NCI-H2081 (cell line): ENCODE measurements at places on chromosomes 1 and 21.

- no peak for DNase-seq
Measured at GRCh38 chr1:233085566-233085965, 135.2 kb downstream of the NTPCR start.

DNA sequence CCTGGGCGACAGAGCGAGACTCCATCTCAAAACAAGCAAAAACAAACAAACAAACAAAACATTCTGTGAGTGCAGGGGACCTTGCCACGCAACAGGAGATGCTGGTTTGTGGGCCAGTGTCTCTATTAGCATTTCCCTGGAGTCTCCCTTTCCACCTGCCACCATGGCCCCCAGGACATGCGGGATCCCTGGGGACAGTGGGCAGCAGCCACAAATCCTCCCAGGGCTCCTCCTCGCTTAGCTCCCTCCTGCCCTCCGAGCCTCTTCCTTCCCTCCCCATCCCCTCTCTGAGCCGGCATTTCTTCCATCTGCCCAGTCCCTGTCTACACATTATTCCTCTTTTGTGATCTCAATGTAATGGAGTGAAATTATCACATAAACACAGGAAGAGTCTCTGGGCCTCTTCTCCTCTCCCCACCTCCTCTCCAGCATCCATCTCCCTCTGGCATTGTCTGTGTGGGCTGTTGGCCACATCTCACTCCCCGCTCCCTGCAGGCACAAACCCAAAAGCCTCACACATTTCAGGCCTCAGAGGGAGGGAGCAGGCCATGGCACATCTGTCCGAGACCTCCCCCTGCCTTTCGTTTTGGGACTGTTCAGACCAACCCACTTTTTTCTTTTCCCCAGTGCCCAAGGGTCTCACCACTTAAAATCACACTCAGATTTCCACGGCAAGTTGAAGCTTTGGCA is 144.3 kb downstream of the MIS18A start:
- DNase-seq = no peak

GRCh38 chr1:150529017-150529416 is 13.5 kb downstream of the FALEC start:
- DNase-seq = peak; percentile 20

GRCh38 chr1:221723018-221723847 is 18.7 kb downstream of the DUSP10 start:
- DNase-seq = no peak

GRCh38 chr1:20936216-20936615 is 149.1 kb upstream of the HP1BP3 start:
- DNase-seq = no peak

GRCh38 chr1:168613038-168613451 is 36.6 kb downstream of the XCL1 start:
- DNase-seq = no peak

GRCh38 chr1:22410928-22411495 is 40.6 kb upstream of the ZBTB40 start:
- DNase-seq = no peak

GRCh38 chr1:60251426-60251825 is 177.9 kb upstream of the C1orf87 start:
- no peak for DNase-seq

DNA sequence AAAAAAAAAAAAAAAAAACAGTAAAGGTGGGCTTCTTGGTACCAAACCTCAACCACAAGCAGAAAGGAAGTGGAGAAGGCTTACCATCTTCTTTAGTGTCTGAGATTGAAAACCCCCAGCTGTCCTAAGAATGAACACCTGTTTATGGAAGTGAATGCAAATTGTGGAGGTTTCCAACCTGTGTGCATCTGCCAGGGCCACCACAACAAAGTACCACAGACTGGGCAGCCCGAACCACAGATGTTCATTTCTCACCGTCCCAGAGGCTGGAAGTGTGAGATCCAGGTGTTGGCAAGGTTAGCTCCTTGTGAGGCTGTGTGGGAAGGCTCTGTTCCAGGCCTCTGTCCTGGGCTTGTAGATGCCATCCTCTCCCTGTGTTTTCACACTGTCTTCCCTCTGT is 348.7 kb downstream of the SETD4 start:
- DNase-seq = no peak

- peak; percentile 64 for DNase-seq
Measured at GRCh38 chr1:46689356-46689755, 17.7 kb downstream of the TEX38 start.

GRCh38 chr1:210003501-210003900 is 65.5 kb downstream of the SYT14 start:
- no peak for DNase-seq

GRCh38 chr1:223755992-223756775 is 43.8 kb downstream of the CAPN2 start:
- DNase-seq = no peak

DNA sequence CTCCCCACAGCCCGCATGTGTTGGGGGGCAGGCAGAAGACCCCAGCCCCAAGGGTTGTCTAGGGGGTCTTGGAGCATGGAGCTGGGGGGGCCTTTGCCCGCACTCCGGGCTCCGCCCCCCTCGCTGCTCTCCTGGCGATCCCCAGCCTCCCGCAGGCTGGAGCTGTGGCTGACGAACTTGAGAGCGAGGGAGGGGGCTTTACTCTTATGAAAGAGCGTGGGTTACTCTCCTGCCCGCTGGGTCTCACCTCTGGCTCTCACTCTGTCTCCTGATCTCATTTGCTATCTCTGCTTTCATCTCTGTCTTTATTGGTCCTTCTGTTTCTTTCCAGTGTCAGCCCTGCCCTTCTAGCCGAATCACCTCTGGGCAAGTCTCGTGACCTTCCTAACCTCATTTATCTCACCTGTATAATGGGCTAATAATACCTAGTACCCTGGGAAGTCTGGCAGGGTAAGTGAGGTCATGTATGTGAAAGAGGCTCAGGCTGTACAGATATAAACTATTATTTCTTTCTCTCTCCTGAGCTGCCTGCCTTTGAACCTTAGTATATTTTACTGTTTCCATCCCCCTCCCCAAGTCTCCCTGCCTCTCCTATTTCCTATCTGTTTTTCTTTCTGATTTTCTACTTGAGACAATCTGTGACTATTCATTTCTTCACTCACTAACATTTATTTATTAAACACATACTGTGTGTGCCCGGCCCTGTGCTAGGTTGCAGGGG is 731 bp downstream of the EFNA4 start:
- DNase-seq = no peak

DNA sequence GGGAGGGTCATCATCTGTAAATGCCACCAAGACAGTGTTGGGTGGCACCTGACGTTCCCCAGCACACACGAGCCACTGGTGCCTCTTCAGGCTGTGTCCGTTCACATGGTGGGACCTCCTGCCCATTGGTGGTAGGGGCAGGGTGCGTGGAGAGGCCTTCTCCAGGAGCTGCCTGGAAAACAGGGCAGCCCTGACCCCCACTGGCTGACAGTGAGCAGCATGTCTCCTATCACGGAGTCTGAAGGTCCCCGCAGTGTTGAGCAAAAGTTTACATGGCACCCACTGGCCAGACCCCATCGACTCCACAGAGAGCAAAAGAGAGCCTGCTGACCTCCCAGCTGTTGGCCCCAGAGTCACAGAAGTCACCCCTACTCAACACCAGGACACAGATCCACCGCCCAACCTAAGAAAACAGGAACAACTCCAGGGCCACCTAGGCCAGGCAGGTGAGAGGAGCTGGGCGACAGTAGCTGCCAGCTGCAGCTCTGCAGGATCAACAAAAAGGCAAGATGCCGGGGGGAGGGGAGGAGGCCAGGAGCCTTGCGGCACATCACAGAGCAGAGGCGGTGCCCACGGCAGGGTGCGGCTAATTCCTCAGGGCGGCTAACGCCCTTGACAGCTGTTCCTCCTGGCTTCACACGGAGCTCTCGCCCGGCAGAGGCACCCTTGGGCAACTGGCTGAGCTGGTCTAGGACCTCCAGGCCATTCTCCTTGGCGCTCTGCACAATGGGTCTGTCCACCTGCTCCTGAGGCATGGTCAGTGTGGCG is 14.4 kb upstream of the IFI6 start:
- no peak for DNase-seq

DNA sequence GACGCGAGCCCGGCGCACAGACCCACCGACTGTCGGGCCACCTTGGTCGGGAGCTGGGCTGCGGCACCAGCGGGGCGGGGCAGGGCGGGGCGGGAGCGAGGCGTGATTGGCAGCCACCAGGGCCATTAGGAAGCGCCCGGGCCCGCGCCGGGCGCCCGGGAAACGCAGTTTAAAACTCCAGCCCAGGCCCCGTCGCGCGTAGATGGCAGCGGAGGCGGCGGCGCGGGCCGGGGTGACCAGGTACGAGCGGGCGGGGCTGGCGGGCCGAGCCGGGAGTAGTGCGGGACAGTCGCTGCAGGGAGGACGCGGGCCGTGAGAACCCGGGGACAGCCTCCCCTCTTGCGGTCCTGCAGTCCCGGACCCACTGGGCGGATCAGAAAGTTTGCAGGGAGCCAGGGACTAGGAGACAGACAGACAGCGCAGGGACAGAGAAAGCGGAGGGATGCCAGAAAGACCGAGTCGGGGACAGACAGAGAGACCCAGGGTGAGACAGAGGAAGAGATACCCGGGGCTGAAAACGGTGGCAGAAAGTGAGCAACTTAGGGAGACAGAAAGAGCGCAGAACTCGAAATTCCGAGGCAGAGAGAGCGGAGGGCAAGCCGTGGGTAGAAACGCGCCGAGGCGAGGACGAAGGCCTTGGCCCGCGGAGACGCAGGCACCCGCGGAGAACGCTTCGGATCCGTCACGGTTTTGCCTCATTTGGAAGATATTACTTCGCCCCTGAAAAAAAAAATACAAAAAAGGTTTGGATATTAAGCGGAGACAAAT is at the start of gene DMBX1:
TSS of gene DMBX1 (plus strand) at position 199 of the 768 bp plus-strand sequence. CDS start 17,175 bp downstream, outside the sequence.
- DNase-seq = peak; percentile 18

DNA sequence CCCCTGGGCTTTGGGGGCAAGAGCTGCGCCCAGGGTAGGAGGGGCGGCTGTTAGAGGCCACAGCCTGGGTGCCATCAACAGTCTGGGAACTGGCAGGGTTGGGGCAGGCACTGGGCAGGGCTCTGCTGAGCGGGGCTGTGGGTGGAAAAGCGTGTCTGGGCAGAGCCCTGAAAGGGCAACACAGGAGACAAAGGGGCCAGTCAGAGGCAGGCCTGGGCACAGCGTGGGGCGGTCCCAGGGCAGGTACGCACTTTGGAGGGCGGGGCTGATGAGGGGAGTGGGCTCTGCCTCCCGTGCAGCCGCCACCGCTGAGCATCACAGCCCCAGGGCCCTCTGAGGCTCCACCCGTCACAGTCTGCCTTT is 13.9 kb downstream of the CELSR2 start:
- no peak for DNase-seq

DNA sequence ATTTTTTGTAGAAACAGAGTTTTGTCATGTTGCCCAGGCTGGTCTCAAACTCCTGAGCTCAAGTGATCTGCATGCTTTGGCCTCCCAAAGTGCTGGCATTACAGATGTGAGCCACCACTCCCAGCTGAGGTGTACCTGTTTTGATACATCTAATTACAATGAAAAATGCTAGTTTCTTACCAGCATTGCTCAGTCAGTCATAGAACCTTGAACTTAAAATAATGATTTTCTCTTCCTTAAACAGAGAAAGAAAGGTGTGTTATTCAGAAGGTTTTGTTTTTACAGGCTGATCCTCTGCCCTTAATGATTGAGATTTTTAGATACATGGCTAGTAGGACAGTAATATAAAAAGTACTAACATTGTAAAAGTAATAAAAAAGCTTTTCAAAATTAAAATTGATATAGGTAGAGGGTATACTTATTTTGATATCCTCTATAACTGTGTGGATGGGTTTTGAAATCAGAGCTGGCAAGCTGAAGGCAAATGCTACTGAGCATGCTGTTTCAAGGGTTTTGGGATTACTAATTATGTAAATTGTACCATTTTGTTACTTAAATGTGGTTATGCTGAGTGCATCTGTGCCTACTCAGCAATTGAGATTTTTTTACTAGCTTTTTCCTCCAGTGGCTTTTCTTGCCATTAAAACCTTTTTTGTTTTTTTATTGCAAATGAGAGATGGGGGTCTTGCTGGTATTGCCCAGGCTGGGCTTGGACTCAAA is 16.1 kb downstream of the PRRC2C start:
- no peak for DNase-seq

- DNase-seq = no peak
Measured at GRCh38 chr21:38777015-38777414, 28.7 kb upstream of the ETS2 start.

DNA sequence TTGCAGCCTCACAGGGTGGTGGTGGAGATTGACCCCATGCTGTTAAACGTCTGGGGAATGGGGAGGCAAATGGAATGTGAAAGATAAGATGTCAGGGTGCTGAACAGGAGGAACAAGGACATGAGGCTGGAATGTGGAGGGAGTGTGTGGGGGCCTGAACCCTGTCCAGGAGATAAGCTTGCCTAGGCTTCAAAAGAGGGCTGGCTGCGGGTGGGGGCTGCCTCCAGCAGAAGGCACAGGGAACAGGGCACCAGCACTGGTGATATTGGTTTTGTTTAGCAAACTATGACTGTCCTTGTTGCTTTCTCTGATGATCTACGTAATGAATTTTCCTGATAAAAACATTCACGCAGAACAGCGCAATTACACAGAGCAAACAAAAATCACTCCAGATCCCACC is 52.4 kb upstream of the LRP8 start:
- DNase-seq = no peak

DNA sequence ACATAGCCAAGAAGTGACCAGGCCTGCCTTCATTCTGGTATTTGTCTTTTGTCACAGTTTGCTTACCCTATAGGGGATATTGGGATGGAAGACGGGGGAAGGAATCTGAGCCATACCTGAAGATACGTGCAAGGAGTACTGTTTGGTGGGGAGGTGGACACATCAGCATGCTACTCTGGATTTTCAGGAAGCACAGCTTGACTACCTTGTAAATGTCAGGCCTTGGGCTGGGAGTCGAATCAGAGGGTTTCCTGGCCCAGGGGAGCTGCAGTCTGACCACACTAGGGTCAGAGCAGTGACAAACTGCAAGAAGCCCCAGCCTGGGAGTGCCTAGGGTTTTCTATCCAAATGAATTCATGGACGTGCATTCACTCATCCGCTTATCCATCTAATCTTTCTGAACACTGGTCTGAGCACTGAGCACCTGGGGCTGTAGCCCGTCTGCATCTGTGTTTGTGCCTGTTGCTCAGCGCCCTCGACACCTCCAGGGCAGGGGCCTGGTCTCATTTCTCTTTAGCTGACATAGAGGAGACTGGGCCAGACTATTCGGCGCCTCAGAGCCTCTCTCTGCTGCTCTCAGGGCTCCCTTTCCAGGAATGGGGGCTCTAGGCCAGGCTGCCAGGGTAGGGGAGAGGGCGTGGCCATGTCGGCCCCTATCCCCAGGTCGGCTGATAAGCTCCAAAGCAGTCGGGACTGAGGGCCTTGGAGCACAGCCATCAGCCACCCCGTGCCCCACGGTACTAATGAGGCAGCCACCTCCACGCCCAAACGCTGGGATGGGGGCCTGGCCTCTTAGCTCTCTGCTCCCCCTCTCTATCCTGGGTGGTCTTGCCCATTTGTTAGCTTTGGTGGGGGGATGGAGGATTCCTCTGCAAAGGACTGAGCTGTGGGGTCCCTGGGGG is 47.0 kb upstream of the SLC2A1 start:
- no peak for DNase-seq

GRCh38 chr1:93565496-93566206 is 116.0 kb downstream of the BCAR3 start:
- no peak for DNase-seq

- no peak for DNase-seq
Measured at GRCh38 chr1:219927298-219927955, 930 bp downstream of the SLC30A10 start.

- no peak for DNase-seq
Measured at GRCh38 chr1:165612062-165612461, 19.0 kb upstream of the MGST3 start.
